ENCODE measurements at places on chromosomes 5 and 9.

DNA sequence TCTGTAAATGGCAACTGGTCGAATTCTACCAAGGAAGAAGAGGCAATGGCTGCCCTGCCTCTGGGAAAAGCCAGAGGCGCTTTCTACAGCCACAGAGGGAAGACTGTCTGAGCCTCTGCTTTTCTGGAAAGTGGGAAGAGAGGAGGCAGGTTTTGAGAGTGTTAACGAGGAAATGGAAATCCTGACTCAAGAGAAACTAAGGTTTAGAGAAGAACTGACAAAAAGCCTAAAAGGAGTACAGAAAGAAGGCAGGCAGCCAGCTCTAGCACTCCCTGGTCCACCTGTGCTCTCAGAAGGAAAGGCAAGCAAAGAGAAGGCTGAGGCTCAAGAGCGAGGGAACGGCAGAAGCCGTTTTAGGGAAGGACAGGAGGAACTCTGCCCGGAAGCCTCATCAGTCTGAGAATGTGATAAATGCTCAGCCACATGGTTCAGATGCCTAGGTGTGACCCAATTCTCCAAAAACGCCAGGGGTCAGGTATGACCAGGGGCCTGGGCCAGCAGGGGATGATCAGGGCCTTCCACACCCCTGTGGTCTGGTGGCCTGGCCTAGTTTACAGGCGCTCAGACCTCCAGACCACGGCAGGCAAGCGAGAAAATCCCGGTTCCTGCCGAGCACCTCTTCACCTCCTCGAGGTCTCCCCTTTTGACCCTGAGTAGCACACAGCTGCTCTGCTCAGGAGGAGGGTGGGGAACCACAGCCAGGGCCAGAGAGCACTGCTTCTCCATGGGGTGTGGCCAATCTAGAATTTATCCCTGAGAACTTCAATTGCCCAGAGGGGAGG is 79.9 kb upstream of the FBXW11 start:
- no peak for DNase-seq

GRCh38 chr9:20402273-20402875 is 219.9 kb downstream of the MLLT3 start:
- no peak for DNase-seq

DNA sequence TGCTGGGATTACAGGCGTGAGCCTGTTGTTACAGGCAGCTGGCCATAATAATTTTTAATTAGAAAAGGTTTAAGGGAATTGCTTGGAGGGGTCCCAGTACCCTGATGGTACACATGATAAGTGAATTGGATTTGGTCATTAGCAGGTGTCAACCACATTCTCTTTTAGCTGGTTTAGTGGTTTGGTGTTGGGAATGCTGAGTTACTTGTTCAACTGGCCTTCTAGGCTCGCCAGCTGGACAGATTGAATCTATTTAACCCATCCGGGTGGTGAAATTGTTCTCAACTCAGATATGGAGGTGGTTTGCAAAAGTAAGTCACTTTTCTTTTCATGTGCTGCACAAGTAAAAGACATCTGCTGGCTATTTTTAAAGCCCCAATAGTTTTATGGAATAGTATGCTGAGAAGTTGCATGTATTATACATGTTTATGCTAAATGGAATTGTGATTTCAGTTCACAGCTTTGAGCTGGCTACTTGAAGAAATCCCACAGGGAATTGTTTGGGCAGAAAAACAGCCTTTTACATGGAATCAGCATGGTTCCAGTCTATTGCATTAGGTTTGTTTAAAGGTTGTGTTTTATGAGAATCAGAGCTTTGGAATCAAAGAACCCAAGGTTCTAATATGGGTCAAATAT is 149.8 kb upstream of the SLC28A3 start:
- no peak for DNase-seq

GRCh38 chr5:177432143-177432838 is 5.8 kb downstream of the GRK6 start:
- DNase-seq = no peak

DNA sequence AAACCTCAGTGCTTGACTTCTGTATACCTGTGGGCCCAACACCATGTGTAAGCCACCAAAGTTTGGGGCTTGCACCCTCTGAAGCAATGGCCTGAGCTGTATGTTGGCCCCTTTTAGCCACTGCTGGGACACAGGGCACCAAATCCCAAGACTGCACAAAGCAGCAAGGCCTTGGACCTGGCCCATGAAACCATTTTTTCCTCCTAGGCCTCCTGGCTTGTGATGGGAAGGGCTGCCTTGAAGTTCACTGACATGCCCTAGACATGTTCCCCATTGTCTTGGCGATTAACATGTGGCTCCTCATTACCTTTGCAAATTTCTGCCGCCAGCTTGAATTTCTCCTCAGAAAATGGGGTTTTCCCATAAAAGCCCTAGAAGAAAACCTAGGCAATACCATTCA is 345.5 kb downstream of the MLLT3 start:
- DNase-seq = no peak
